Activated CD8-positive, alpha-beta memory T cell treated with anti-CD3 and anti-CD28 coated beads, Interleukin-2, amount 10 ng/mL, durations not matched to agents 7 days and 5 days (primary cell): ENCODE measurements at places on chromosomes 13 and 19. TPM values are rescaled to one million over a fixed set of nuclear protein-coding genes. Genes with fewer than 3 reads are reported as not detected.

Gene PLPP2
- total RNA-seq: not detected

- H3K36me3 ChIP-seq: no peaks in the 10 kb centered on the region
- no peak overlapping the region for H3K4me3 ChIP-seq
- no peak for DNase-seq
- H3K4me1 ChIP-seq: no peaks in the 10 kb centered on the region
- H3K27ac ChIP-seq: no peak overlapping the region
- no peaks in the 10 kb centered on the region for H3K27me3 ChIP-seq
Measured at GRCh38 chr13:38667526-38668109, 19.3 kb upstream of the FREM2 start.

Gene PLK5
- not detected for total RNA-seq

DNA sequence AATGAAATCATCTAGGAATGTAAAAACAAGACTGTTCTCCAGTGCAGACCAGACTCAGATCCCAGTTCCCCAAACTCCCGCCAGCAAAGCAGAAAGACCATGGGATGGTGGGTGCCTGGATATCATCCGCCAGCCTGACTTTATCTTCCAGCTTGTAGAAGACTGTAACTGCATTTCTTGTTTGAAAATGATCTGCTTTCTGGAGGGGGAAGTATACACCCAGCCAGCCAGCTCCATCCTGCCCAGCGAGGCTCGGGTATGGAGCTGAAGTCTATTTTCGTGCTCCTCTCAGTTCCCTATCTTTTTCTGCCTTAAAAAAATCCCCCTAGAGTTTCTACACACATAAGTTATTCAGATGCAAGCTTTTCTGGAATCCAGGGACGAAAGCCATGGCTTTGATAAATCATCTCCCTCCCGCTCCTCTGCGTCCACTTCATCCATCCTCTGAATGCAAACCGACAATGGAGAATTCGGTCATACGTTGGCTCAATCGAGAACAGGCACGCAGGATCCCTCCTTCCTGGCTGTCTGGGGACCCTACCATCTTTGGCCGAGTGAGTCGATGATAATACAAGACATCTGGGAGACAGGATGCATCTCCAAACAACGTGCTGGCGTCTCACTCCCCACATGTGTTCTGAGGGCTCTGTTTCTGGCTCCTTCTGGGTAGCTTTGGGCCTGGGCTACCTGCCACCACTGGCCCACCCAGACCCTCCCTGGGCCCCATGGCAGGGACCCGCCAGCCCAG lies 31.2 kb downstream of the CEBPG start:
- no peaks in the 10 kb centered on the region for H3K36me3 ChIP-seq
- peaks cover 2% of the 10 kb centered on the region for H3K4me1 ChIP-seq
- no peaks in the 10 kb centered on the region for H3K27me3 ChIP-seq

Gene C19orf67
- not detected for total RNA-seq

DNA sequence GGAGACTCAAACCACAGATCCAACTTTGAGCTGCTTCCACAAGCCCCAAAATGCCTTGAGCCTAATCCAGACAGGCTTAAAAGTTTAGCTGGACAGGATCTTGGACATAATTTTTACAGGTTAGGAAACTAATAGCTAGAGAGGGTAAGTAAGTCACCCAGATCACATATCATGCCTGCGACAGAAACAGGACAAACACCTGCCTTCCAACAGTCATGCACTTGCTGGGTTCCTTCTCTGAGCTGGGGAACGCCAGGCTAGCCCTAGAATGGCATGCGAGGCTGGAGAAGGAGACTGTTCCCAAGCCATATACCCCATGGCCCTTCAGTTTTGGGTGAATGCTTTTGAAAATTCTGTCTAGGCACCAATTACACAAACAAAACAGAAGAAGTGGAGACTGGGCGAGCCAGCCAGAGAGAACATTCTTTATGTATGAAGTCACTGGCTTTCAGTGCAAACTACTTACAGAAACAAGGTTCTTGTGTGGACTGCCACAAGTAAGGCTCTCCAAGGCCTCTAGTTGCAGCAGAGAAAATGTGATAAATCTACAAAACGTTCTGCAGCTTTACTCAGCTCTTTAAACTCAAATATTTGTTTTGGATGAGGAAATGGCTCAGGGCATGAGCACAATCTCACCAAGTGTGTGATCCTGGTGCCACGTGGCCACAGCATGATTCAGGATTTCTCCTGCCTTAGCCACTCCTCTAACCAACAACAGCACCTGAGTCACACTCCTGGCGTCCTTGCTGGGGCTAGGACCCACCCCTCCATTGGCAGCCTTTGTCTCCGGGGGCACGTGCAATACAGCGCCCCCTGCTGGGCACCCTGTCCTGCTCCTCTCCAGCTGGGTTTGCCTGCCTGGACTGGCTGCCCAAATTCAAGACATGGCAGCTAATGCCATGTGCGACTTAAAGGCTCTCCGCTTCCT lies 73.4 kb upstream of the UBL3 start:
- H3K27me3 ChIP-seq: no peaks in the 10 kb centered on the region
- peaks cover 30% of the 10 kb centered on the region for H3K4me1 ChIP-seq
- H3K27ac ChIP-seq: no peak overlapping the region
- no peak overlapping the region for H3K4me3 ChIP-seq
- no peaks in the 10 kb centered on the region for H3K36me3 ChIP-seq

DNA sequence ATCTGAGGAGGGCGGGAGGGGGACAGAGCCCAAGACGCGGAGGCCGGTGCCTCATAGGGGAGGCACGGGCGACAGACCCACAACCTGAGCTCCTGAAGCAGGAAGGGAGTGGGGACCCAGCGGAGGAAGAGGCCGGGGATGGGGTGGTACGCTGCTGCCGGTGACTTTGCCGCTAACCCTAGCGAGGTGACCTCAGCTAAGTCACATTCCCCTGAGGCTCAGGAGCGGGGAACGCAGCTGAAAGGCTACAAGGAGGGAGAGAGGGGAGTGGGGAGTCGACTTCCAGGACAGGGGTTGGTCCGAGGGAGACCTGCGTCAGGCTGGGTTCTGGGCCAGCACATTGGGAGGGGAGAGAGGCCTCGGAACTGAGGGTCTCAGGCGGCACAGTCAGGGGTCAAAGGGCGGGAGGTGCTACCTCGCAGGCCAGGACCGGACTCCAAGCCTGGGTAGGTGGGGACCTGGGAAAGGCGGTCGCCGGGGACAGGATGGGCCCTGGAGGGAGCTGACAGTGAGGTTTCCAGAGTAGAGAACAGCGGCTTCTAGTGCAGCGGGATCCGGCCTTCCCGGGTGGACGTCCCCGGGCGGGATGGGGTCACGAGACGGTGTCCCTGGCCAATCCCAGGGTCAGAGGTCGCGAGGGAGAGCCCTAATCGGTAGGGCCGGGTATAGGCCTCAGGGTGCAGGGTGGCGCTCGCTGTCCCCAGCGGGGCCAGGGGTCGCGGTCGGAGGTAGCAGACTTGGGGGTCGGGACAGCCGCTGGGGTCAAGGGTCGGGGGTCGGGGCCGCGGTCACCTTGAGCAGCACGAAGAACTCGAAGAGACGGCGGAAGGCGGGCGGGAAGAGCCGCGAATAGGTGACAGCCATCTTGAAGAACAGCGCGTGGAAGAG lies 699 bp downstream of the TMEM259 start:
- DNase-seq: peak; percentile 62
- H3K4me3 ChIP-seq: peak overlapping the region; percentile 94
- peaks cover 49% of the 10 kb centered on the region for H3K4me1 ChIP-seq
- H3K27ac ChIP-seq: peak overlapping the region; percentile 91
- peaks cover 8% of the 10 kb centered on the region for H3K36me3 ChIP-seq
- H3K27me3 ChIP-seq: no peaks in the 10 kb centered on the region

- no peaks in the 10 kb centered on the region for H3K4me1 ChIP-seq
- no peak overlapping the region for H3K4me3 ChIP-seq
- H3K27me3 ChIP-seq: peaks cover 19% of the 10 kb centered on the region
- DNase-seq: no peak
Measured at GRCh38 chr13:44132710-44133109, 240.9 kb upstream of the SERP2 start.

DNA sequence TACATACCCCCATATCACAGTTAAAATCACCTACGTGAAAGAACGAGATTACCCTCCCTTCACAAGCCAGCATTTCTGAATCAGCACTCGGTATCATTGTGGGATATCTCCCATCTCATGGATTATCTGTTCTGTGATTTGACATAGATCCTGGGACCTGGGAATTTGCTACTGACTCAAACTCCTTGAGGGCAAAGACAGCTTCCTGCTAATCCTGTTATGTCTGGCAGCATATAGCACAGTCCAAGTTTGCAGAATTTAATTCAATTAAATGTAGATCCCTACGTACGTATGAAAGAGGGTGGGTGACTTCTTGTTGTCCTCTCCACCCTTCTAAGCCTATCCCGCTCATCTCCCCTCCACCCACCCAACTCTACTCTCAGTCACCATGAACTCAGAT lies 476.5 kb downstream of the KLF5 start:
- H3K27me3 ChIP-seq: peaks cover 2% of the 10 kb centered on the region
- H3K4me3 ChIP-seq: no peak overlapping the region
- H3K4me1 ChIP-seq: no peaks in the 10 kb centered on the region
- no peak overlapping the region for H3K27ac ChIP-seq
- no peak for DNase-seq
- no peaks in the 10 kb centered on the region for H3K36me3 ChIP-seq

Gene MEF2B
- total RNA-seq: 7.2 TPM

DNA sequence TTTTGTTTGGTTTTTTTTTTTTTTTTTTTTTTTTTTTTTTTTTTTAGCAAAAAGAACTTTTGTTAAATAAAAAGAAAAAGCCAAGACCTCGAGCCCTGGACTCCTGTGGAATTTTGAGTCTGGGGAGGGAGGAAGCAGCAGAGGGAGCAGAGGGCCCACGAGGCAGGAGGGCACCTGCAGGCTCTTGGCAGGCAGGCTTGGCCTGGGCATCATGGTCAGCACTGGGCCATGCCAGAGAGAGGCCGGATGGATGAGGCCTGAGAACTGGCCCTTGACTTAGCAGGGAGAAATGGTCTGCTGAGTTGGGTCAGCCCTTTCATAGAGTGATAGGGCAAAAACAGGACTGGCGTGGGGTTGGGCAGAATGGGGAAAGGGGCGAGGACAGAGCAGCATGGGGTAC lies 100.4 kb downstream of the GPR12 start:
- H3K4me1 ChIP-seq: no peaks in the 10 kb centered on the region
- no peak overlapping the region for H3K4me3 ChIP-seq
- peaks cover 17% of the 10 kb centered on the region for H3K27me3 ChIP-seq
- H3K36me3 ChIP-seq: no peaks in the 10 kb centered on the region
- DNase-seq: no peak
- no peak overlapping the region for H3K27ac ChIP-seq

- peaks cover 13% of the 10 kb centered on the region for H3K36me3 ChIP-seq
- H3K27me3 ChIP-seq: no peaks in the 10 kb centered on the region
- peaks cover 17% of the 10 kb centered on the region for H3K4me1 ChIP-seq
- no peak overlapping the region for H3K4me3 ChIP-seq
Measured at GRCh38 chr19:42083537-42083936, 7.6 kb downstream of the ZNF574 start.

DNA sequence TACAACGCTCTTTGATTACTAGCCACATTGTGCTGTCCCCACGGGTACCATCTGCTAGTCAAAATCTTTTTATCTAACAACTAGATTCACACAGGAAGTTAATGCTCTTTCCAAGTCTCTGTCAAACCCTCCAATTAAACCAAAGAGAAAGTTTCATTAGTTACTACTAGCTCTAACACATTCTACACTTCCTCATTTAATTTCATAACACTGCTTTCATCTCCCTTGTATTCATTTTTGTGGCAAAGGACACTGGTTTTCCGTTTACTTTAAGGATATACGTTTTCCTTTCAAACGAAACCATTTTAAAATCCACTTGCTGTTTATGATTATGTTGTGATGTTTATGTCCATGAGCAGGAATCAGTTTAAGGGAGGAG lies 5.3 kb downstream of the DYRK1B start:
- peak overlapping the region; percentile 80 for H3K27ac ChIP-seq
- peaks cover 25% of the 10 kb centered on the region for H3K36me3 ChIP-seq
- H3K4me1 ChIP-seq: peaks cover 26% of the 10 kb centered on the region

Gene ZNF723
- total RNA-seq: not detected

- peaks cover 21% of the 10 kb centered on the region for H3K36me3 ChIP-seq
- H3K4me3 ChIP-seq: peak within 1 kb of the TSS; percentile 94
- H3K27me3 ChIP-seq: no peaks in the 10 kb centered on the region
- H3K4me1 ChIP-seq: peaks cover 63% of the 10 kb centered on the region
- DNase-seq: peak; percentile 79
- H3K27ac ChIP-seq: peak within 1 kb of the TSS; percentile 93
Measured at GRCh38 chr19:7348587-7349230, at the start of gene ARHGEF18. Gene ARHGEF18, plus strand, starts transcription at chr19:7348937. Its CDS starts 13,954 bp downstream, at chr19:7362891.

Gene FFAR1
- total RNA-seq: not detected

DNA sequence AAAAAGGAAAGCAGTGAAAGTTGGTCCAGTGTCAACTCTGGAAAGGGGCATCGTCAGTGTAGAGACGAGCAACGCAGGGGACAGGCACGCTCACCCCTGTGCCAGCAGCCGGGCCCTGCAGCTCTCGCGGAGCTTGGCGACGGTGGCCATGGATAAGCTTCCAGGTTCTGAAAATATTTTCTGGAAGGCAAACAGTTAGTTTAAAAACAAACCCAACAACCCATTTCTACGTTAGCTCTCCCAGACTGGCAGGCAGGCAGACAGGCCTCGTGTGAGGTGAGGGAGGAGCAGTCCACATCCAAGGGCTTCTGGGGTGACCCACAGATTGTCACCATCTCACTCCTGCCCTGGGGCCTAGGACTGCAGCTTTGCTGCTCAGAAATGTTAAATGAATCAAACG lies 27.4 kb downstream of the LAMP1 start:
- H3K4me1 ChIP-seq: no peaks in the 10 kb centered on the region
- no peak overlapping the region for H3K4me3 ChIP-seq
- H3K27me3 ChIP-seq: peaks cover 3% of the 10 kb centered on the region
- H3K36me3 ChIP-seq: peaks cover 23% of the 10 kb centered on the region
- H3K27ac ChIP-seq: no peak overlapping the region

Gene ZNF571
- 2.2 TPM for total RNA-seq

Gene SHC2
- total RNA-seq: not detected

Gene MEIOSIN
- total RNA-seq: not detected

Gene ZNF28
- total RNA-seq: 15.5 TPM

Gene KIR3DL1
- total RNA-seq: 0.28 TPM

GRCh38 chr19:17614476-17614875 lies 59.0 kb downstream of the COLGALT1 start:
- H3K27me3 ChIP-seq: peaks cover 29% of the 10 kb centered on the region
- no peak overlapping the region for H3K27ac ChIP-seq
- no peaks in the 10 kb centered on the region for H3K36me3 ChIP-seq
- no peaks in the 10 kb centered on the region for H3K4me1 ChIP-seq

Gene CYP2F1
- total RNA-seq: not detected

GRCh38 chr13:54758795-54759194 lies 1730.2 kb downstream of the OLFM4 start:
- H3K36me3 ChIP-seq: no peaks in the 10 kb centered on the region
- no peaks in the 10 kb centered on the region for H3K4me1 ChIP-seq
- H3K27me3 ChIP-seq: no peaks in the 10 kb centered on the region
- DNase-seq: no peak
- no peak overlapping the region for H3K27ac ChIP-seq
